ENCODE measurements at places on chromosomes 5 and 9.
A peak's percentile ranks its signal among the peaks of the same experiment; 100 is the strongest.

DNA sequence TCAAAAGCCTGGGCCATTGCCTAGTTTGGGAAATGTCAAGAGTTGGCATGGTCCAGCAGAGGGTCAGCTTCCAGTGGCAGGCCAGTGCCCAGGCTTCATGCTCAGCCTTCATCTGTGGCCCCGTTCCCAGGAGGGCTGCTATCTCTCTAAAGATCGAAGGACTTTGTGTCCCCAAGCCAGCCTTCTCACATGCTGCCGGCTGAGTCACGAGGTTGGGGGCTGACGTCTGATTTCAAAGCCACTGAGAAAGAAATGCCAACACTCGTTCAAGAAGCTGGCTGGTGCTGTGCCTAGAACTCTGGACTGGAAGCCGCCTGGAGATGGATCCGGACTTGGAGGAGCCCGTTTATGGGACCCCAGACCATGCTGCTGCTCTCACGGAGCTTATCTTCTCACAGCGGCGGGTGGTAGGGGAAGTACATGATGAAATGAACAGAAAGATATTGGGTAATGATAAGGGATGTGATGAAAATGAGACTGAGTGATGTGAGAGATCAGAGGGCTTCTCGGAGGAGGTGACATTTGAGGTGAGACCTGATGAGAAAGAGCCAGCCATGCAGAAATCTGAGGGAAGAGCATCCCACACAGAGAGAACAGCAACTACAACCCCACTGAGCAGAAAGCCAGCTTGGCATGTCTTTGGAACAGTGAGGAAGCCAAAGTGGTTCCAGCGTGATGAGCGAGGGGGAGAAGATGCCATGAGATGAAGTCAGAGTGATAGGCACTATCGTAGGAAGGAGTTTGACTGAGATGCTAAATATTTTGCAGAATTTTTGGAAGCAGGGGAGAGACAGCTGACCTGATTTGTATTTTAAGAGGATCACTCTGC is 54.9 kb upstream of the BOD1 start:
- no peak for DNase-seq

- no peak for DNase-seq
Observed at GRCh38 chr9:107363516-107364152, 80.6 kb downstream of the RAD23B start.

DNA sequence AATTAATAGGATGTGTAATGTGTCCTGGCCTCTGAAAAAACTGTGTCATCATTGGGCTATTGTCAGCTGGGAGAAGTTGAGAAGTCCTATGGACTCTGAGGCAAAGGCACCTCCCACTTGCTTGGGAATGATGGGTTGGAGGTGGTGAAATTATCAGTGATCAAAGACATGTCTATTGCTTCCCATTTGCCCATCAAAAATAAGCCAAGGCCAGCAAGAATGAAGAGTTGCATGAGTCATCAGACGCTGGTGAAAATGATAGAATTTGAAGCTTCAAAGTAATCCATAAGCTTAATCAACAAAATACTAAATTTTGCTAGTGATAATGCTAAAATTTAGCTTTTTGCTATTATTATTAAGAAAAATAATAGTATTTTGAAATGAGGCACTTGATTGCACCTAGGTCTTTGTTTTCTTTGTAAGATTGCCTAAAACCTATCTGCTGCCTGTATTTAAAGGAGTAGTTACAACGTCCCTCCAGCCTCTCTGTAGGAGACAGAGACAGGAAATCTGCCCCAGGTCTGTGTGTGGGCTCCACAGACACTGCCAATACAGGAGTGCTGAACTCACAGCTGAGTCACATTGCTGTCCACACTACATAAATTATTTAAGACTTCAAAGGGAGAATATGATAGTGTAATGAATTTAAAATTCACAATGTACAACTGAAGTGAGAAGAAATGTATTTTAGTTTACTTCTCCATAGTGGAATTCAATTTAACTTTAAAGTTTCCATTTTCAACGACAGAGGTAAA is 48.4 kb upstream of the APC start:
- no peak for DNase-seq

- DNase-seq, result no peak
Observed at GRCh38 chr9:87958591-87958990, 15.7 kb downstream of the CDK20 start.

DNA sequence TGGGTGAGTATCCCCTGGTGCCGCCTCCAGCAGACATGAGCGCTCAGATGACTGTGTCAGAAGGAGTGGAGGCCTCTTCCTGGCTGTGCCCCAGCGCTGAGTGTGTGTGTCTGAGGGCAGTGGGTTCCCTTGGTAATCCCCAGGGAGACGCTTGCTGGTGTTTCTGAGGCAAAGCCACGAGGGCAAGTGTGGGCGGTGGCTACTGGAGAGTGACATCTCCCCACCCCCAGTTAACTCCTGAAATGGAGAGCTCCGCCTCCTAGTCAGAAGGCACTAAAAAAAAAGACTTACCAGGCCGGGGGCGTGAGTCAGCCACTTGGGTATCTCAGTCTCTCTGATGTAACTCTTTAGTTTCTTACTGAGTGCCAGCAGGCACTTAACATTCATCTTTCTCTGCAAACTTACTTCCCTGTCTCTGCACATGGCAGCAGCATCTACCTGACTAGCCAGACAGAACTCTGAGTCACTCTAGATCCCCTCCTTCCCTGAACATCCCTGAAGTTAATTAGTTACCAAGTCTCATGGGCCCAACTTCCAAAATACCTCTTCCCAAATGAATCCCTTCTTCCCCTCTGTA is 19.3 kb downstream of the ORM2 start:
- peak; percentile 84 for DNase-seq

All from CD4-positive, alpha-beta T cell treated with Interleukin-4 for 4 hours (primary cell).